Panc1 (cell line): ENCODE measurements at places on chromosomes 1 and 21.
A peak's percentile ranks its signal among the peaks of the same experiment; 100 is the strongest.

- H3K27me3 ChIP-seq, result peaks cover 9% of the 10 kb centered on the region; the same call in 1 of the 2 replicates
- DNase-seq, result no peak
- no peaks in the 10 kb centered on the region for H3K4me1 ChIP-seq
- no peak overlapping the region for H3K27ac ChIP-seq
- H3K36me3 ChIP-seq, result no peaks in the 10 kb centered on the region
Observed at GRCh38 chr1:18511874-18512150, 31.1 kb downstream of the KLHDC7A start.

GRCh38 chr1:177863796-177864195, 106.1 kb downstream of the SEC16B start:
- H3K27ac ChIP-seq, result no peak overlapping the region
- no peak overlapping the region for H3K4me3 ChIP-seq
- H3K36me3 ChIP-seq, result no peaks in the 10 kb centered on the region
- H3K27me3 ChIP-seq, result no peaks in the 10 kb centered on the region; the same call in 1 of the 2 replicates
- no peaks in the 10 kb centered on the region for H3K4me1 ChIP-seq
- DNase-seq, result no peak

GRCh38 chr1:181134543-181135436, 46.3 kb downstream of the IER5 start:
- H3K27me3 ChIP-seq, result no peaks in the 10 kb centered on the region
- H3K36me3 ChIP-seq, result no peaks in the 10 kb centered on the region
- H3K4me3 ChIP-seq, result no peak overlapping the region

- H3K36me3 ChIP-seq, result no peaks in the 10 kb centered on the region
- no peaks in the 10 kb centered on the region for H3K4me1 ChIP-seq
- H3K27ac ChIP-seq, result no peak overlapping the region
- no peak overlapping the region for H3K4me3 ChIP-seq
Observed at GRCh38 chr1:106620521-106620954, 435.9 kb upstream of the PRMT6 start.

- DNase-seq, result no peak
- no peak overlapping the region for H3K27ac ChIP-seq
- no peaks in the 10 kb centered on the region for H3K4me1 ChIP-seq
- no peak overlapping the region for H3K4me3 ChIP-seq
- no peaks in the 10 kb centered on the region for H3K27me3 ChIP-seq
Observed at GRCh38 chr1:54857141-54857540, 29.9 kb downstream of the DHCR24 start.

GRCh38 chr1:186519982-186520381, 59.1 kb upstream of the PDC start:
- no peaks in the 10 kb centered on the region for H3K4me1 ChIP-seq
- no peak overlapping the region for H3K27ac ChIP-seq
- no peak overlapping the region for H3K4me3 ChIP-seq

- DNase-seq, result no peak
- no peaks in the 10 kb centered on the region for H3K36me3 ChIP-seq
- H3K27ac ChIP-seq, result no peak overlapping the region
- H3K27me3 ChIP-seq, result no peaks in the 10 kb centered on the region
- H3K4me1 ChIP-seq, result no peaks in the 10 kb centered on the region
Observed at GRCh38 chr1:15489052-15489736, 13.3 kb downstream of the CELA2B start.

DNA sequence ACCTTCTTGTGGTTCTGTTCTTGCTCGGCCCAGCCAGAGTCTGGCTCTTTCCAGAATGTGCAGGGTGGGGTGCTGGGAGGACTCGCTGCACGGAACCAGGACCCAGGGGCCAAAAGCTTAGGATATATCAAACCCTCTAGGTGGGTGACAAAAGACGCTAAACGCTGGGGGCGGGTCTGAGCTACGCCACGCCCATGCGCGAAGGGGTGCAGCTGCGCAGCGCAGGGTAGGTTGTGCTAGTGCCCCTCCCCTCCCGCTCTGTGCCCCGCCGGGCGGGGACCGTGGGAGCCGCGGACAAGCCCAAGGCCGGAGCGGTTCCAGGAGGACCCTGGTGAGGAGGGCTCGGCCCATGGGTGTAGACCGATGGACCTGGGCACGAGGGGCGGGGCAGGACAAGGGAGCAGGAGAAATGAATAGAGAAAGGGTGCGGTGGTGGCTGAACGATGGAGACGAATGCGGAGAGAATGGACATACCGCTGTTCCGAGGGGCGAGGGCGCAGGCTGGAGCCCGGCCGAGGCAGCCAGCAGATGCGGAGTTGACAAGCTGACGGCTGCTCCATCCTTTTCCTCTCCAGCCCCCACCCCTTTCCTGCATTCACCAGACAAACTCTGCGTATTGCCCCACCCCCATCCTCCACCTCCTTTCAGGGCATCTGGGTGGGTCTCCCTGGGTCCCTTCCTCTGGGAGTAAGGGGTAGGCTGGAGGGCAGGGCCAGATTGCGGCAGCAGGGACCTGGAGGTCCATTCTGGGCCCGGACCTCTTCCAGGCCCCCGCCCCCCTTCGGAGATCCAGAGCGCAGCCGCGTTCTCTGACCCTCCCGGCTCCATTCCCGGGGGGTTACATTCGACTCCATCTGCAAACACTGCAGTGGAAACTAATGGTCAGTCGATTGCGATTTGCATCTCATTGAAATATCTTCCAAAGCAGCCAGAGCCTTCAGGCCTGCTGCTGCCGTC, at the start of gene RUSC1:
RUSC1 (plus strand) TSS at position 234 of the 957 bp plus-strand sequence. CDS start 880 bp downstream, outside the sequence.
- peak within 1 kb of the TSS; percentile 92 for H3K4me3 ChIP-seq
- DNase-seq, result no peak
